ENCODE measurements at places on chromosomes 16 and 17.

- DNase-seq = no peak
These were observed 15.4 kb downstream of the MGRN1 start for GRCh38 chr16:4639899-4640509.

GRCh38 chr16:86430814-86431213 lies 79.5 kb upstream of the FOXF1 start:
- no peak for DNase-seq

DNA sequence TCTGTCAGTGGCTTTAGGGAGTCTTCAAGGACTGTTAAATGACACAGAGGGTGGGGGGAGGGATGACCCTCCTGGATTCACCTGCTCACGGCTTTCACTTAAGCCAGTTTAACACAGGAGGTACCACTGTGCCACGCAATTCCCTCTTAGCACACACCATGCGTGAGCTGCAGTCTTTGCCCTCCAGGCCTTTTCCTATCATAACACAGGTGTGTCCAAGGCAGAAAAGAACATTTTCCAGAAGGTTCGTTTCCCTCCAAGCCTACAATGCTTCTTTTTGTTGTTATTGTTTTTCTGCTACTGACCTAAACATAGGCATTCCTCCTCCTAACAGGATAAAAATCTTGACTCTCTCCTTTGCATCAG lies 1.1 kb downstream of the ZFHX3 start:
- no peak for DNase-seq

- DNase-seq = no peak
These were observed 9.1 kb downstream of the BCL7C start for GRCh38 chr16:30884760-30885159.

GRCh38 chr17:1643999-1644492 lies 1.5 kb downstream of the SCARF1 start:
- peak; percentile 23 for DNase-seq

DNA sequence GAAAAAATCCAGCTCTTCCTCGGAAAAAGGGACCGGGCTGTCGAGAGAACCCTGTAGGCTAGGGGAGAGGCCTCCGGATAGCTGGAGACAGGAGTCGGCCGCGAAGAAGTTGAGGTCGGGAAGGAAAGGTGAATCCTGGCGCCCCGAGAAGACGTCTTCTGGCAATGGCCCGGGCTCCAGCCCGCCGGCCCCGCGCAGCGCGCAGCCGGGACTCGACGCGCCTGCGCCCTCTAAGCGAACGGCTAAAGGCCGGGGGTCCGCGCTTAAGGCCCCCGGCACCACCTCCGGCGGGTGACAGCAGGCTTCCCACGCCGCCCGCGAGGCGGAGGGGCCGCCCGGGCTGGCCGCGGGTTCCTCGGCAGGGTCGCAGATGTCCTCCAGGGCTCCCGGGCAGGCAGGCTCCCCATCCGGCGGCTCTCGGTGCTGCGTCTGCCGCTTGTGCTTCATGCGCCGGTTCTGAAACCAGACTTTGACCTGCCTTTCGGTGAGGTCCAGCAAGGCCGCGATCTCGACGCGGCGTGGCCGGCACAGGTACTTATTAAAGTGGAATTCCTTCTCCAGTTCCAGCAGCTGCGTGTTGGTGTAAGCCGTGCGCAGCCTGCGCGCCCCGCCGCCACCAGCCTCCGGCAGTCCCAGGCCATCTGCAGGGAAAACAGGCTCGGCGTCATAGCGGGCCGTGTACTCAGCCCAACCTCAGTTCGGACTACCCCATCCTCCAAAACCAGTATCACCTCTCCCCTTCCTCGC lies 1.6 kb downstream of the HOXB2 start:
- DNase-seq = no peak

GRCh38 chr17:28141773-28142172 lies 99.3 kb downstream of the NLK start:
- DNase-seq = no peak

- no peak for DNase-seq
These were observed 4.4 kb downstream of the MAP3K3 start for GRCh38 chr17:63626551-63627180.

DNA sequence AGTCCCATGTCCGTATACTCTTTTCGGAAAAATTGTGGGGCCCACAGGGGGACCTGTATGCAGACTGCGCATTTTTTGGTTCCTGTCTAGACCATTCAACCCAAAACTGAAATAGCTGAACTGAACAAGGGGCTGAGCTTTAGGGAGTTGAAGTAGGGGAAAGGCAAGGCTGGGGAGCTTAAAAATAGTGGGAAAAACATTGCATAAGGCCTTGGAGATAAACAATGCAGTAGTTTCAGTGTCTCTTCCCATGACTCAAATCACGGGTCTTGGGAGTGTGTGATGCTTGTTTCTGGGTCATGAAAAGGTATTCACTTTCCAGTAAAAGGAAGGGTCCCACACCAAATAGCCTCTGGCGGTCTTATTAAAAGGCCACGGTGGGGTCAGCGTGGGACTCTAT lies 402.8 kb upstream of the SALL1 start:
- DNase-seq = no peak
